Vagina (tissue), 2 donors: ENCODE measurements at places on chromosomes 2 and 18.

DNA sequence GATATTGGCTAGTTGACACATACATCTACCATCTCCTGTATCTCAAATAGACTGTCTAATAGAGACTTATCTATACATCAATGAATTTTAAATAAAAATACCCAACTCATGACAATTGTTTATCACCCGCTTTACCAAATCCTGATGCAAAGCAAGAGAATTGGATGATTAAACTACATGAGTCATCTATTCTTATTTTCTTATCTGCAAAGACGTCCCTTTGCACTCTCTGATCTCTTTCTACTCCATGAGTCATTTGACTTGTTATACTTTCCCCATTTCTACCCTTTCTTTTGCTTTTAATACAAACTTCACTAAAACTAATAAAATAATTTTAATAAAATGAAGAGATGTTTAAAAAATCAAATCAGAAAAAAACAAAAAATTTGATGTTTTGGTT lies 261.7 kb upstream of the MAP2 start:
- DNase-seq: no peak

DNA sequence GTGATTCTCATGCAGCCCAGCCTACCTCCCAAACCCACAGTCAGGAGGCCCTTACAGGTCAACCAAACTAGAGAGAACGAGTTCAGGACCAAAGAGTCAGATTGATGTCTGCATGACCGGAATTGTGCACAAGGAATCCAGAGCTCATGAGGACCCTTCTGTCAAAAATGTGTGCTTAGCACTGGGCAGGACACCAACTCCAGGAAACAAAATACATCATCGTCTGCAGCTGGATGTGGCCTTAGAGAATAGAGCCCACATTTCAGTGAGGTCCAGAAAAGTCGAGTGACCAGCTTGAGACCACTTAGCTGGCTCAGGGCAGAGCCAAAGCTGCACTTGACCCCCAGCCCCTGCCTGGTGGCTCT lies 3.2 kb downstream of the TNS1 start:
- DNase-seq: no peak

- no peak for DNase-seq
Measured at GRCh38 chr2:102523651-102524050, 50.6 kb downstream of the SLC9A4 start.

GRCh38 chr18:21453511-21453901 lies 147.0 kb downstream of the ESCO1 start:
- DNase-seq: no peak

GRCh38 chr2:15145046-15145817 lies 415.9 kb downstream of the NBAS start:
- DNase-seq: no peak

DNA sequence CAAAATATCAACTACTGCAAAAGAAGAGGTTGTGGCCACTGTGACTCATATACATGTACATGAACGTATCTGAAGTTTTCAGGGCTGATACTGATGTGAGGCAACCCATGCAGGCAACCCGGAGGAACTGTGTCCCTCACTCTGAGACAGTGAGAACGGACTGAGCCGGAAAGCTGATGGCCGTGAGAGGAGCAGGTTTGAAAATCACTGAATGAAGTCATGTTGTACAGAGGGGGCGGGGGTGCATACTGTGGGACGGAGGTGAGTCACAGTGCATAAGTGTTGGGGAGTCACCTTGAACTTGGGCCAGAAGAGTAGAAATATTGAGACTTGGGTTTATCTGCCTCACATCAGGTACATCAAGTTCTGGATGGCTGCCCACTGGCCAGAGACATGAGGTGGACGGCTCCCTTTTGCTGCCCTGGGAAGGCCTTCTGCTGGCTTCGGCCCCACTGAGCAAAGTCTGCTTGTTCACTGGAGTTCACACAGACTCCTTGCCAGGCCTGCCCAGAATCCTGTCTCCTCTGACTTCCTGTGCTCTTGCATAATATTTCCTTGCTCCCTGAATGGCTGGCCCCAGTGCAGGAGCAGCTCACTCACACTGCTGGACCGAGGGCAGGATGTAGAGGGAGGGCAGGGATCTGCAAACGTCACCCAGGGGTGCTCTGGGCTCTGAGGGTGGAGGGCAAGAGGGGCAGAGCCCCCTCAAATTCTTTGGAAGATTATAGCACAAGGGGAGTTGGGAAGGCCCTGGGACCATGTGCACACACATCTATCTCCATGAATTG lies 18.1 kb downstream of the EPAS1 start:
- DNase-seq: peak; percentile 99

- no peak for DNase-seq
Measured at GRCh38 chr2:62654423-62654791, 51.1 kb upstream of the EHBP1 start.
